ENCODE measurements at places on chromosomes 3 and 15.

DNA sequence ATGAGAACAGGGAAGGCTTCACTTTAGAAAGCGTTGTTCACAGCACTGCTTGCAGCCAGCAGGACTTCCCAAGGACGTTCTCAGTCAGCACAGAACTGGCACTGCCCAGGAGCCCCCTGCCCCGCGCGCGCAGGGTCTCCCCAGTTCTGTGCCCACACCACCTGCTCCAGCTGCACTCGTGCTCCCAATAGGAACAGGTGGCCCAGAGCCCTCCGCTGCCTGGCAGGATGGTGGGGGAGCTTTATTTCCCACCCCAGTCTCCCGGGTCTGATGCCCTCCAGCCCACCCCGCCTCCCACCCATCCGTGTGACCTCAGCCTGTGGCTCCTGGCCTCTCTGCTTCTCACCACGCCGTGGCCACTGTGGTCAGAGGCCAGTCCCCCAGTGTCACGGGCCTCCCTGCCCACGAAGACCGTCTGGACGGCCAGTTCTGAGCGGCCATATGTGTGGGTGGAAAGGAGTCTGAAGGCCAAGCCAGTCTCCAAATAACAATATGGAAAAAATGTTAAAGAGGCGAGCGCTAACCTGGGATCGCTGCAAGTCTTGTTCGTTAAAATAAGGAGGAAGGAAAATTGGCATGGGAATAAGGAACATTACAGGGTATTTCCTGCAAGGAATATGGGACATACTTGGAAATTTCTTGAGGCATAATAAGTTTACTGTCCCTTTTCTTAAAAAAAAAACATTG lies 54.6 kb upstream of the PCSK6 start:
- DNase-seq = no peak

DNA sequence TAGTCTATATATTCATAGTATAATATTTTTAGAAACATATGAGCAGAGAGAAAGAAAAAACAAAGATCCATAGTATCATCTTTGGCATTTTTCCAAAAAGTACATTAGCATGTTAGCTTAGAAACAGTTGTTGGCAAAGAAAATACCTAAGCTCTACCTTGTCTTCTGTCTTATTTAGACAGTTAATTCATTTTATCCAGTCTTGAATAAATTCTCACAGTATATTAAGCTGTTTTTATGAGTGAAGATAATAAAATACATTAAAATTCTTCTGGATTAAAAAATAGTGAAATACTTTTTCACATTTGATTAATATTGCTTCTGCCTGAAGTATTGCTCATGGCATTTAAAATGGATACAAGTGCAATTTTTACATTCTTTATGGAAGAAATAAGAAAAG lies 145.2 kb downstream of the ZIC1 start:
- no peak for DNase-seq

DNA sequence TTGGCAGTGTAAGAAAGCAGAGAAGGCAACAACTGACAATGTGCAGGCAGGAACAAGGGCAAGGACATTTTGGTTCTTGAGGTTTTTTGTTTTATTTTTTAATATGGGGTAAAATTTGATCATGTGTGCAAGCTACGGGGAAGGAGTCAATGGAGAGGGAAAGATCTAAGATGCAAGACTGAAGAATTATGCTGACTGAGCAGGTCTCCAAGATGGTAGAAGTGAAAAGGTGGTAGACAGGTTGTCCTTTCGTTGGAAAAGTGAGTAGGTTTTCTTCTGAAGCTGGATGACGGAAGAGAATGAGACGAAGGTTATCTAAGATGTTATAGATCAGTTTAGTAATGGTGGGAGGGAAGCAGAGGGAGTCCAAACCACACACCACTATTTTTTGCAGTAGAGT lies 4.2 kb downstream of the CD47 start:
- DNase-seq = no peak

GRCh38 chr3:187403768-187404288 lies 35.6 kb downstream of the RTP4 start:
- DNase-seq = peak; percentile 82

DNA sequence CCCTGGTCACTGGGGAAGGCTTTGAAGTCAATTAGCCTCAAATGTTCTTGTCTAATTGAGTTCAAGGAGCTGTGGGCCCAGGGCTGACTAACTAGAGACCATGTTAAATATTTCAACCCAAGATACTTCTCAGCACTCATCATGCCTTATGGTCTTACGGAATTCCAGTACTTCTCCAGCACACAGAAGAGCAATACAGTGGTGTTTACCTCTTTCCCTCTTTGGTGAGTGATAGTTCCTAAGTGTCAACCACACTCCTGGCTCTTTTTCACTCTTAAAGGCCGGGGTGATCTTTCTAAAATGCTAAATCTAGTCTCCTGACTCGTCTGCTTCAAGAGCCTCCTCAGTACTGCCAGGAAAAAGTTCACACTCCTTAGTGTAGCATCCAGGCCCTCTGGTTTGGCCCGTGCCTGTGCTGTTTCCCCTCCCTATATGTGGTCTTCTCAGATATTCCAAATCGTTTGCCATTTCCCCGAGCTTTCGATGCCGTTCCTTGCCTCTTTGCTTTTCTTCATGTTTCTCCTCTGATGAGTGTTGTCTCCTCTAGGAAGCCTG lies 4.7 kb downstream of the MYZAP start:
- no peak for DNase-seq

DNA sequence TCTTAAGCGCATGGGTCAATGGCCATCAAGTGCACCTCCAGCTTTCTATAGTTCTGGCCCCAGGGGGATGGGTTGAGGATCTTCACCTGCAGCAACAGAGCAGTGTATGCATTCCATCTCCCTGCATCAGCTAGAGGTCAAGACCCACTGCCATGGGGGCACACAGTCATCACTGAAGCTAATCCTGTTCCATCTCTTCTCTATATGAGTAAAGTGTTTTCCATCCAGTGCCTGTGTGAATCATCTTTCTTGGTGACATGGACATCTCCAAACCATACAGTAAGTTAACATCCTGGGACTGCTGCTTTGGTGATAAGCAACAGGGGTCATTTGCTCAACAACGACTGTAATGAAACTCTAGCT lies 4.4 kb upstream of the ENTPD3 start:
- DNase-seq = peak; percentile 75

GRCh38 chr3:186464424-186465093 lies 79.6 kb downstream of the CRYGS start:
- DNase-seq = no peak

GRCh38 chr15:70763120-70763949 lies at the start of gene UACA:
UACA (minus strand) TSS chr15:70763558; CDS start chr15:70763407, 151 bp downstream.
- peak; percentile 99 for DNase-seq

DNA sequence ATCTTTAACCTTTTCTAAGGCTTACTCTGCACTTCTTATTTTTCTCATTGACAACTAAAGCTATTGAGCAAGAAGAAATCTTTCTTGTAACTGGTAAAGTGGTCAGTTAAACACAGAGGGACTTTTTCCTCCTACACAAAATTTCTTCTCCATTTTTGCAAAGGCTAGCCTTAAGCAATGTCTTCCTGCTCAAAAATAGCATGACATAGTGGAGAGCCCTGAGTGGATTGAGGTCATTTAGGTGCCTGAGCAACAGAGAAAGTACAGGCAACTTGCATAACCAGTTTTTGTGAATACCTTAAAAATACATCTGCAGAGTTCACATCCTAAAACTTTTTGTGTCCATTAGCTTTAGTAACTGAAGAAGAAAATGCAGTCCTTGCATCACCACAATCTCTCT lies 144.7 kb upstream of the TTC14 start:
- DNase-seq = no peak

DNA sequence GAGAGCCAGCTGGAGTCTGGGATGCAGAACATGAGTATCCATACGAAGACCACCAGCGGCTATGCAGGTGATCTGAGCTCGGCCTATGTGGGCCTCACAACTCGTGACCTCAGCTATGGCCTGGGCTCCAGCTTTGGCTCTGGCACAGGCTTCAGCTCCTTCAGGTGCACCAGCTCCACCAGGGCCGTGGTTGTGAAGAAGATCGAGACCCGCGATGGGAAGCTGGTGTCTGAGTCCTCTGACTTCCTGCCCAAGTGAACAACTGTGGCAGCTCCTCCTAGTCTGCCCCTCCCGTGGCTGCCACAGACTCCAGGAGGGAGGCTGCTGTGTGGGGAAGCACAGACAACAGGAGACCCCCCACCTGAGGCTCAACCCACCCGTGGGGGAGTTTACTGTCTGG lies 3.6 kb upstream of the KPNA4 start:
- DNase-seq = no peak

GRCh38 chr15:41832875-41833274 lies 5.0 kb downstream of the JMJD7 start:
- DNase-seq = peak; percentile 87

- DNase-seq = no peak
These were observed 35.5 kb upstream of the HCLS1 start for GRCh38 chr3:121696186-121696585.

DNA sequence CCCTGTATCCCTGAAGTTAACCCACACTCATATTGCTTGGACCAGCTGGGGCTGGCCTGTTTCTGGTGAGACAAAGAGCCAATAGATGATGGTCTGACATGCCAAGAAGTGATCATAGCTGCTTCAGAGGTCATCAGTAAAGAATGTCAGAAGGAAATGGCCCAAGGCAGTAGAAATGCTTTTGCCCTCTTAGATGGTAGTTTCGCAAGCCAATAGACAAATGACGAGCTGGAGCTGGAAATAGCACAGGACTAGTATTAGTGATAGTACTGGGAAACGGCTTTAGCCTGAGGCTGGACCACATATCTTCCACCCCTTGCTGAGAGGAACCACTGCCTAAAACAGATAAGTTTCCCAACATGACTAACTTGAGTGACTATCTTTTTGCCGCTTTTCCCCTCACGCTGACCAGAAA lies 176.1 kb upstream of the THBS1 start:
- peak; percentile 95 for DNase-seq

GRCh38 chr3:129519449-129519848 lies 9.0 kb upstream of the RHO start:
- DNase-seq = no peak

DNA sequence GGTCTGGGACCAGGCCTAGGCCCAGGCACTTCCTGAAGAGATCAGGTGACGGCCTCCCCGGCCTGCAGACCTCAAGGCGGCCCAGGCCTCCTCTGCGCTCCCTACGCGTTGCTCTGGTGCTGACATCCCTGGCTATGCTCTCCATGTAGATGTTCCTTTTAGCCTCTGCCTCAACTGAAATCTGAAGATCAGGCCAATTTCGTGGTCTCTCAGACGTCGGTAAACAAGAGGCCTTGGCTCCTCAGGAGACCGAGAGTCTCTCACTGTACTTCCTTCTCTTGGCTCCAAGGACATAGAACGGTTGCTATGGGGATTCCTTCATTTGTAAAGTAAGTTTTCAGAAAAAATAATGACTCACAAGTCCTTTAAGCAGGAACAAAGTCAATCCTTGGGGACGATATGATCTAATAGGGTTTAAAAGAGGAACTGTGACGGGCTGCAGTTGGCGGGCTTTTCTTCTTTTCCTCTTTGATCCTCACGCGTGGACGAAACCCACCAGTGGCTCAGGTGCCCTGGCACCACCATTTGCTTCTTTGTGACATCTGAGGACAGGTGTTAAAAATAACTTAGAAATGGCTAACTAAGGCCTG lies 55.6 kb upstream of the CGNL1 start:
- no peak for DNase-seq

GRCh38 chr15:60667190-60667868 lies 188.4 kb upstream of the ICE2 start:
- no peak for DNase-seq

DNA sequence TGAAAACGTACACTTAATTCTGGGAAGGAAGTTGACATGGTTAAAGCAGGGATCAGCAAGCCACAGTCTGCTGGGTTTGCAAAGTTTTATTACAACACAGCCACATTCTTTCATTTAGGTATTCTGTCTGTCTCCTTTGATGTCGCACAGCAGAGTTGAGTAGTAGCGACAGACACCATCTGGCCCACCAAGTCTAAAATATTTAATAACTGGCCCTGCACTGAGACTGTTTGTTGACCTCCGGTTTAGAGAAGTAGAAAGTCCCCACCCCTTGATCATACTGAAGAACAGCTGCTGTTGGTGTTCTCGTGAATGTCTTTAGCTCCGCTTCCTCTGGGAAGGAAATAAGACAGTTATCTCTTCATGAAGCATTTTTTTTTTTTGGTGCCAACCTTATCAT lies 66.2 kb downstream of the MCTP2 start:
- no peak for DNase-seq

- no peak for DNase-seq
These were observed 10.0 kb downstream of the PRKCI start for GRCh38 chr3:170232266-170232665.

GRCh38 chr15:63491116-63491827 lies 13.1 kb upstream of the USP3 start:
- DNase-seq = no peak

- DNase-seq = no peak
These were observed 245.2 kb downstream of the IL20RB start for GRCh38 chr3:137202941-137203340.

GRCh38 chr3:11144996-11145395 lies 9.3 kb upstream of the HRH1 start:
- DNase-seq = no peak

DNA sequence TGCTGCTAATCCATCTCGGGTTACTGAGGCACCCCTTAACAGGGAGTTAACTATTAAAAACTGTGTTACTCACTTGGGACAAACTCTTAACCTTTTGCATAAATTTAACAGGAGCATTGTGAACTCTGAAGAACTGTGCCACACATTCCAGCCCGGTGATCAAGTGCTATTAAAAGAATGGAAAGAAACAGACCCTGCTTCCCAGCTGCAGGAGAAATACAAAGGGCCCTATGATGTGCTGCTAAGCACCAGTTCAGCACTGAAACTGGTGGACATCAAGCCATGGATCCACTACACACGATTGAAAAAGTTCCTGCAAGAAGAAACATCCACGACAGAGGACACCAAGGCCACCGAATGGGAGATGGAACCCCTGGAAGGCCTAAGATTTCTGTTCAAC lies 114.7 kb upstream of the PLCL2 start:
- peak; percentile 43 for DNase-seq

DNA sequence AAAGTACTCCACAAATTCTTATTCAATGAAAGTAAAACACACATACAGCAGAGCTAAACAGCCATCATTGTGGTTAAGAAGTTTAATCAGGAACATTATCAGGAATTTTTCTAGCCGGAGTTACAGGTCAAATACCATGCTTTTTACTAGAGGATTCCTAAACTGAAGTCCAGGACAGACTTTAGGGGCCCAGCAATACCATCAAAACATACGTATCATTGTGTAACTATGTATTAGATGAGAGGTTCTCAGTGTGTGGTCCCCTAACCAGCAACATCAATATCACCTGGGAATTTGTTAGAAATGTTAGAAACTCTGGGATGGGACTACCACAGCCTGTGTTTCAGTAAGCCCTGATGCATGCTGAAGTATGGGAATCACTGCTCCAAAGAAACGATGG lies 404.2 kb upstream of the IL12A start:
- DNase-seq = no peak

DNA sequence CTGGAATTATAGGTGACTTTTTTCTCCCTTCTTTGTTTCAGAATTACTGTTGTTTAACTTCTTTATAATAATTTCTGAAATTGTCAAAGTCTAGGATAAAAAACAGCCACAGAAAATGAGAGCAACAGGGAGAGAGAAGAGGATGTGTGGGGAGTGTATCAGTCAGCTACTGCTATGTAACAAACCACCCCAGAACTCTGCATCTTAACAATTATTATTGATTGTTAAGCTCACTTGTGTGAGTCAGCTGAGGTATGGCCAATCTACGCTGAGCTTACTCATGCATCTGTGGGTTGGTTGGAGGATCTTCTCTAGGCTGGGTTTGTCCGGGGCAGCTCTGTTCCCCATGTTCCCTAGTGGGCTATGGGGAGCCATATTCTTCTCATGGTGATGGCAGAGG lies 43.7 kb upstream of the CDV3 start:
- DNase-seq = no peak

- no peak for DNase-seq
These were observed 24.3 kb downstream of the LRRC2 start for GRCh38 chr3:46541835-46542234.
